Cardiac septum (tissue), 1 donor: ENCODE measurements at places on chromosomes 5 and 9.

GRCh38 chr5:143033535-143034250 lies 263.5 kb downstream of the ARHGAP26 start:
- no peak for DNase-seq

DNA sequence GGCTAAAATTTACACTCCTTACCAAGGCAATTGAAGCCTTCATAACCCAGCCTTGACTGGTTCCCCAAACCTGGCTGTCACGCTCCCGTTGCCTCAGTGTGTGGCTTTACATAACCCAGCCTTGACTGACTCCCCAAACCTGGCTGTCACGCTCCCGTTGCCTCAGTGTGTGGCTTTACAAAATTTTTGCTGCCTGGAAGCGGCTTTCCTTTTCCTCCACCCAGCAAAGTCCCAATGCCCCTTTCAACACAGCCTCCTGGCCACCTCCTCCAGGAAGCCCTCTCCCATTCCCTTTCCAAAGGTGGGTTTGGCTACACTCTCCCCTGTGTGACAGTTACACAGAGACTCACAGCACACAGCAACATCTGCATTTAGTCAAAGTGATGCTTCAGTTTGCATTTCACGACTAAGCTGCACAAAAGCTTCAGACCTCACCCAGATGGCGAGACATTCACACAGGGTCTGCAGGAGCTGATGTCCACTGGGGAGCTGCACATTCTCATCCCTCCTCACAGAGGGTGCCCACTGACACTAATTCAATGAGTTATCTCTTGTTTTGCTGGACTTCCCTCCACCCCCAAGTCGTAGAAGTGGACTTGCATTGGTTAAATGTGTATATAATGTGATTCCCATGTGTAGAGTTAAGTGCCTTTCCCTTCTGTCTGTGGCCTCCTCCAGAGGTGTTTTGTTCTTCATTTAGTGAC lies 156.6 kb upstream of the PHYKPL start:
- peak; percentile 55 for DNase-seq

- DNase-seq: no peak
Measured at GRCh38 chr5:125042261-125042890, 295.9 kb upstream of the ZNF608 start.

GRCh38 chr9:2657427-2657826 lies 35.8 kb downstream of the VLDLR start:
- no peak for DNase-seq

DNA sequence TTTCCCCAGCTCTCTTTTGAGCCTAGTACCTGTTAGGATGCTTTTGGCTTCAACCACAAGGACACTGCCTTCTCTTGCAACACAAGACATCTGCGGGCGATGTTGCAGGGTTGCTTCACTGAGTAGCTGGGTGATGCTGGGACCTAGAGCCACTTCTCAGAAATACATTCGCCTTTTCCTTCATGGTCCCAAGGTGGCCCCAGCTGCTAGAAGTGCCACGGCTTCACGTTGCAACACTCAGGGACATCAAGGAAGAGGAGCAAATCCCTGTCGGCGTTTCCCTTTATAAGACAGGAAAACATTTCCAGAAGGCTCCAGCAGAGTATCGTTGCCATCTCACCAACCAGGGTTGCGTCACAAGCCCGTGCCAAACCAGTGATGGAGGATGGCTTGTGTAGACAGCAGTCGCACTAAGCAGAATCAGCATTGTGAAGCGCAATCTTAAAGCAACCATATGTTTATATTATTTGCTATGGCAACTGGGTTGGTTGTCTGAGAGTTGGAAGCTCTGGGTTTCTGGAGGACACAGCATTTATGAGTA lies 62.7 kb downstream of the ANKRD33B start:
- peak; percentile 82 for DNase-seq

DNA sequence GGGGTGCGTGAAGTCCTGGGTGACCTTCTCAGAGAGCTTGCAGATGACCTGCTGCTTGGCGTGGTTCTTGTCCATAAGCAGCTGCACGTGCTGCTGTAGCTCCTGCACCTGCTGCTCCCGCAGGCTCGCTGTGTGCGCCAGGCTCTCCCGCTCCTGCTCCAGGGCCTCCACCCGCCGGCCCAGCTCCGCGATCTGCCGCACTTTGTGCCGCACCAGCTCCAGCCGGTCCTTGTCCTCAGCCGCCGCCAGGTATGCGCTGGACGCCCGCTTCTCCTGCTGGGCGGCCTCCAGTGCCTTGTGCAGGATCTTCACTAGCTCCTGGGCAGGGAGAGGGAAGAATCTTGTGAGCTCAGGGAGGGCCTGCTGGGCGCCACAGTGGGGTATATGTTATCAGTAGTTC lies 28.5 kb upstream of the CORO2A start:
- peak; percentile 64 for DNase-seq

GRCh38 chr5:142869886-142870285 lies 99.7 kb downstream of the ARHGAP26 start:
- no peak for DNase-seq

DNA sequence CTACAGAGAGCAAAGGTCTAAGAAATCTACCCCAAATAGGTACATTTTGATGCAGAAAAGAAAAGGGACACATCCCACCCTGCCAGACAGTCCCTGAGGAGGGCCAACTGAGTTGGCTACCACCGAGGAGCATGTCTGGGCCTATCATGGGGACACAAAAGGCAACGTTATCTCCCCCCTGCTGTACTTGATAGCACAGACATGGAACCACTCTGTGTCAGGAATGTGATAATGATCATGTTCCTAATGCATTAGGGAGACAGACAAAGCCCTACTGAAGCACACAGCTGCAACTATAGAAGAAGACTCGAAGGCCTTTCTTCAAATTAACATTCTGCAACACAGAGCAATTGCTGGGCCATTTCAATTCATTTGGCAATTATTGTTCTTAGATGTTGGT lies 84.5 kb downstream of the ENC1 start:
- no peak for DNase-seq

DNA sequence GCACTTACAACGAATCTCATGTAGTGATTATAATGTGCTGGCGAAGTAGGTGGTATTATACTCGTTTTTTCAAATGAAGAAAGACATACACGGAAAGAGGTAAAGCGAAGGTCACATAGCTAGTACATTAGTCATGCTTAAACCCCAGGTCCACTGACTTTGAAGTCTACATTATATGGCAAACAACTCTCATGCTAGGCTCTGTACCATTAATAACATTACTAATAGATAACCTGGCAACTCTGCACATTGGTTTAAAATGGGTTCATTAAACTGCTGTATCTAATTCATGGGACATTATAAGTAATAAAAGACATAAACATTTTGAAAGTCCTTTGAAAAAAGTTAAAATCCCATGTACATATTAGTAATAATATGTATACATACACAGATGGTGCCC lies 21.2 kb downstream of the FYB1 start:
- no peak for DNase-seq

GRCh38 chr5:152097128-152097527 lies 172.5 kb upstream of the GLRA1 start:
- DNase-seq: no peak

GRCh38 chr5:20445326-20445860 lies 457.4 kb upstream of the CDH18 start:
- DNase-seq: no peak

DNA sequence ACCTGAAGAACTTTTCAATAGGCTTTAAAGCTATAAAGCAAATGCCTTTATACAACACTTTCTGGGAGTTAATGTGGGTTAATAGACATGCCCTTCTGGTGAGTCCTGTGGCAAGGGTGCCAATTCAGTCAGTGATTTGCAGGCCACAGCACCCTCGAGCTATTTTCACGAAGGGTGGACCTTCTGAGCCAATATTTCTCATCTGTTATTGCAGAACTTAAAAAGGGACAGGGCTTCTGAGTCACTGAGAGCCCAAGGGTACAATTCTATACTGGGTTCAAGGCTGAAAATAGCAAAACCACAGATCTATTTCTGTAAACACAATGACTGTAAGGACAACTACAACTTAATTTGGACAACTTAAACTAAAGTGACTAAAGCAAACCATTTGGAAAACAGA lies 92.8 kb downstream of the GABRG2 start:
- no peak for DNase-seq

DNA sequence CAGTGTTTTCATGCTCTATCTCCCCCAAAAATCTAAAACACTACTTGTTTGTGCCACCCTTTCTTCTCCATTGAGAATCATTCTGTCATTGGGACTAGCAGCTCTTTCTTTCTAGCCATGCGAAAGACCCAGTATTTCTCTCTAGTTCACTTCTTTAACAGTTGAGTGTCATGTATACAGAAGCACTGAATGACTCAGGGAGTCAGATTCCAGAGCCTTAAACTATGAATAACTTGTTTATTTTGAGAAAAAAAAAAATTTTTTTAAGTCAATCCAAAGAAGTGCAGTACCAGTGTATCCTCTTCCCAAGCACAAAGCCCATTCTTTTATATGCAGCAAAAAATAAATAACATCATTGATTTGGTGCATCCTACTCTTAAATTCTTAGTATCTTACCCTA lies 415.4 kb upstream of the GRAMD2B start:
- DNase-seq: no peak

- no peak for DNase-seq
Measured at GRCh38 chr9:4581035-4581760, 80.9 kb upstream of the PLPP6 start.

DNA sequence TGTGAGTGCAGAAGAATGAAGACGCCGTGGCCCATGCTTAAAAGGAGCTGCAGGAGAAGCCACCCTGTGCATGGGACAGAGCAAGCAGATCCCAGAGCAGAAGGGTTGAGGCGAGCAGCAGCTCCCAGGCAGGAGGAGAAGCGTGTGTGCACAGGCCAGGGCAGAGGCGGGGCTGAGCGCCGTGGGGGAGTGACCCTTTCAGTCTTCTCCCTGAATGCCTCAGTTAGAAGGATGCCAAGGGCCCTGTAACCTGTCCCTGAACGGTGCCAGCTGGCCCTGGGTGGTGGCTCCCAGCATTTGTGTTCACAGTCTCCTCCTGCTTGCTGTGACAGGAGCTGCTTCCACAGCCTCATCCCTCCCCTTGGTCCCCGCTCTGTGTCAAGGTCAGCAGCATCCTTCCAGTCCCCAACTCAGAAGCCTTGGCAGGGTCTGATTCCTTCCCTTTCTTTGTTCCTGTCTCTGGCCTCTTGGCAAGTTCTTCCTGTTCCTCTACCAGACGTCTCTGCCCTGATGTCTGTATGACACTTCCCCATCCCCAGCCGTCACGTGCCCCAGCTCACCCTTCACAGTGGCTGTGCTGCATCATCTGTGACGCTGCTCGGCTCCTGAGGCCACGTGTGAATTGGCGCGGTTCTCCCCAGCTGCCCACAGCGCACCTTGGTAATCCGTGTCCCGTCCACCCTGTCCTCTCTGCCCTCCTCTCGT lies 5.2 kb downstream of the EXOC3 start:
- peak; percentile 87 for DNase-seq

- no peak for DNase-seq
Measured at GRCh38 chr9:649128-650074, 192.1 kb upstream of the DMRT1 start.

- no peak for DNase-seq
Measured at GRCh38 chr5:65760504-65761275, 38.7 kb downstream of the NLN start.

GRCh38 chr9:36187414-36187813 lies 3.3 kb upstream of the CLTA start:
- no peak for DNase-seq

GRCh38 chr5:5658226-5658625 lies 235.7 kb downstream of the ICE1 start:
- DNase-seq: peak; percentile 80

- no peak for DNase-seq
Measured at GRCh38 chr5:116789522-116789921, 214.9 kb upstream of the SEMA6A start.

DNA sequence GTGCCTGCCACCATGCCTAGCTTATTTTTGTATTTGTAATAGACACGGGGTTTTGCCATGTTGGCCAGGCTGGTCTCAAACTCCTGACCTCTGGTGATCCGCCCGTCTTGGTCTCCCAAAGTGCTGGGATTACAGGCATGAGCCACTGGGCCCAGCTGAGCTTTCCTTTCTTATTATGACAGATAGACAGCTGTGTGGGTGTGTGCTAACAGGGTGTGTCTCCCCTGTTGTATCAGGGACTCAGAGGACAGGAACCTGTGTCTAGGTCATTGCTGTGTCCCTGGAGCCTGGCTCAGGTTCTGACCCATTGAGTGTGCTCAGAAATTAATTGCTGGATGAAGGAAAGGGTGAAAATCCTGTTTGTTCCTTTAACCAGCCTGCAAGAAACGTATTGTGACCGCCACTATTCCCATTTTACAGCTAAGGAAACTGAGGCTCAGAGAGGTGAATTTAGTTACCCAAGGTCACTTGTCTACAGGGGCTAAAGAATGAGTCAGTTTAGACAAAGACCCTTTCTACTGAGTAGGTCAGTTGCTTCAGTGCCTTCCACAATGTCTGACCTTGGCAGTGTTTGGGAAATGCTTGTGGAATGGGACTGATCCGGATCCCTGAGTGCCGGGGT lies 16.8 kb downstream of the NCS1 start:
- DNase-seq: no peak

GRCh38 chr5:154025951-154026350 lies 12.8 kb downstream of the FAM114A2 start:
- no peak for DNase-seq

DNA sequence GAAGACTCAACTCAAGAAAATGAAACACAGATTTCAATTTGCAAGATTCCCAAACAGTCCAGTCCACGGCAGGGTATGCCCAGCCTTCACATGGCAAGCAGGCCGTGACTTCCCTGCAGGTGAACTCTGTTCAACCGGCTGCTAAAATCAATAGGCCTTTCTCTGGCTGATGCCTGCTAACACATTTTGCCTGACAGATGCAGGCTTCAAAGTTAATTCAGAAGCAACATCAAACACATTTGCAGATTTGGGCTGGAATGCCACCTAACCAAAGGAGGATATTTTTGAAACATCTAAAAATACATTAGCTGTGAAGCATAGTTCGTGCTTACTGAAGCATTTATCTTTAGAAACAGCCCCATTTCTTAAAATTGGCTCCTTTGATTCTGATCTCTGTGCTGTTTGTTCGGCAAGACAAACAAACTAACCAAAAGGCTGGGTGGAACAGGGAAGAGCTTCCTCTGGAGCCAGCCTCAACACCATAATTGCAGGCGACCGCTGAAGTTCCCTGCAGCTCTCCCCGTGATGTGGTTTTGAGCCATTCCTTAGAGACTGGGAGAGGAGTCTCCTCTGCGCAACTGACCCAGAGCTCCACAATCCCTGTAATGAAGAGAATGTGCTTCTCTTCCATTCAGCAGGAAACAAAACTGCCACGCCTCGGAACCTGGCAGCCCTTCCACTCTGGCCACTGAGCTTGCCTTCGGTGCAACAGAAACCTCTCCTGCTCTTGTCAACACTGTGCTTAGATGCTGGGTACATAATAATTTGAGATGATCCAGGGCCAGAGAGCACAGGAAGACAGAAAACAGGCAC lies 126.5 kb downstream of the MYO10 start:
- DNase-seq: no peak
